ENCODE measurements at places on chromosomes 1 and 21. TPM values are rescaled to one million over a fixed set of nuclear protein-coding genes. Genes with fewer than 3 reads are reported as not detected.

Gene SELL
- total RNA-seq = 0.16 TPM

Gene DCLRE1B
- 6.3 TPM for total RNA-seq

Gene AGL
- total RNA-seq = 8.4 TPM

Gene GPR137B
- 12.4 TPM for total RNA-seq

Gene CFHR1
- not detected for total RNA-seq

Gene SPATA21
- total RNA-seq = not detected

Gene ILDR2
- 4.4 TPM for total RNA-seq

Gene ACTL8
- total RNA-seq = not detected

Gene NBPF6
- total RNA-seq = not detected

Gene SLAMF8
- not detected for total RNA-seq

Gene RERE
- 29.3 TPM for total RNA-seq

Gene DNAJB4
- total RNA-seq = 9.5 TPM

Gene PDZK1
- total RNA-seq = 11.3 TPM

Gene DNAI4
- total RNA-seq = 3.0 TPM

Gene LRRC71
- not detected for total RNA-seq

Gene CBS
- 47.1 TPM for total RNA-seq

Gene SPRR1B
- total RNA-seq = not detected

Gene GBP5
- total RNA-seq = not detected

All from mesangial cell (primary cell).